ENCODE measurements at places on chromosomes 6 and 20. TPM values are rescaled to one million over a fixed set of nuclear protein-coding genes. Genes with fewer than 3 reads are reported as not detected.

C20orf144 gene
- polyA plus RNA-seq: 0.49 TPM

SNAI1 gene
- 16.6 TPM for polyA plus RNA-seq

GSTA1 gene
- polyA plus RNA-seq: 1.3 TPM

ANKRD66 gene
- polyA plus RNA-seq: not detected

IYD gene
- 5.6 TPM for polyA plus RNA-seq

SLC4A11 gene
- 3.0 TPM for polyA plus RNA-seq

LPIN3 gene
- 20.9 TPM for polyA plus RNA-seq

RSPH9 gene
- 1.6 TPM for polyA plus RNA-seq

BLCAP gene
- polyA plus RNA-seq: 87.4 TPM

CD93 gene
- 39.1 TPM for polyA plus RNA-seq

Measured in renal pelvis (tissue), 12 donors.